ENCODE measurements at places on chromosomes 7 and 10.

DNA sequence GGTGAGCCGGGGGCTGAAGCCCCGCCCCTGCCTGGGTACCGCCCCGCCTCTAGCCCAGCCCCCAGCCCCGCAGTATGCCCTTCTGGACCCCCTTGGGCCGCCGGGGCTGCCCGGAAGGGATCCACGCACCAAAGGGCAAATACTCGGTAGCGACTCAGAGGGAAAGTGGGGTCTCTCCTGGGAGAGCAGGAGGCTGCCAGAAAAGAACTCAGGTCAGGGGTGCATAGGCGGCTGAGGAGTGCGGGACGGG is 796 bp downstream of the FBXL15 start:
- no peak for DNase-seq
- peaks cover 5% of the 10 kb centered on the region for H3K4me1 ChIP-seq
- H3K27me3 ChIP-seq, result peaks cover 25% of the 10 kb centered on the region
- H3K36me3 ChIP-seq, result no peaks in the 10 kb centered on the region

DNA sequence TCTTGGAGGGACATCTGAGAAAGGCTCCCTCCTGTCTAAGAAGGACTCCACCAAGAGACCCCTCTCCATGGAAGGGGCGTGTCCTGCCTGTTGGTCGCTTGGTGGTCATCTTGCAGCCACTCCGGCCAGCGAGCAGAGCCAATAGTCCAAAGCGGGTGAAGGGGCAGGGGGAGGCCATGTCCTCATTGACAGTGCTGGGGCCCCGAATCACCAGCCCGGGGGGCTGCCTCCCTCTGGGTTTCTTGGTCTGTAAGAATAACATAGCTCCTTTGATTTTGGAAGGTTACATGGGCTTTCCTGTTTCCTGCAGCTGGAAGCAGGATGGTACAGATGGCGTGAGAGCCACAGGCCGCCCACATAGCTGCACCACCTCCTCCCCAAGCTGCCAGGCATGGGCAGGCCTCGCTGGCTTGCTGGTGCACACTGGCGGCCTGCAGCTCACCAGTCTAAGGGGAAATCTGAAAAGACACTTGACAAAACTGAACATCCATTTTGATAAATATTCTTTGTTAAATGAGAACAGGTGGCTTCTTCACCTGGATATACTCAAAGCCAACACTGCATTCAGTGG is 105.8 kb downstream of the ARHGAP22 start:
- no peaks in the 10 kb centered on the region for H3K36me3 ChIP-seq
- DNase-seq, result no peak
- no peaks in the 10 kb centered on the region for H3K27me3 ChIP-seq
- H3K27ac ChIP-seq, result no peak overlapping the region
- no peaks in the 10 kb centered on the region for H3K4me1 ChIP-seq
- no peak overlapping the region for H3K4me3 ChIP-seq

DNA sequence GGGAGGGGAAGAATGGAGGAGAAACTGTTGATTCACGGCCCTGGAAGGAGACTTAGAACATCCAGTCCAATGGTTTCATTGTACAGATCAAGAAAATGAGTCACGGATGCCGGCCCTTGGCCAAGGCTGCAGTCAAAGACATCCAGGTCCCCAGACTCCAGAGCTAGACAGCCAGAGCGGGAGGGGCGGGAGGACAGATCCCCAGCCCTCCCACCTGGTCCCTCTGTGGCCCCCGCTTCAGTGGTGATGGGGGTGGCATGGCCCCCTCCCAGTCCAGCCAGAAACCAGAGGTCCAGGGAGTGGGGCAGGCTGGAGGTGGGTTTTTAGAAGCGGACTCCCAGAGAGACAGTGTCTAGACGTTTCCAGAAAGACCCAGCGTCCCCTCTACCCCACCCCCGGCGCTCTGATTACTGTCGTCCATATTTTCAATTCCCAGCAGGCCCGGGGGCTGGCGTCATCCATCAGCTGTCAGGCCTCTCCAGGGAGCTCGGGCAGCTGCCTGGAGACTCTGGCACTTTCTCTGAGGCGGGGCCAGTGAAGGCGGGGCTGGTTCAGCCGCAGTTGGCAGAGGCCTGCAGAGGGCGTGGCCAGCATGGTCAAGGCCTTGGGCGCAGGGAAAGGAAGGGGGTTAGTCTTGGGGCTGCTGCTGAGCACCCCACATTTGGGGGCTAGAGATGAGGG is 8.0 kb upstream of the HSPB1 start:
- peak; percentile 86 for DNase-seq
- peak overlapping the region; percentile 97 for H3K27ac ChIP-seq
- no peaks in the 10 kb centered on the region for H3K36me3 ChIP-seq
- peaks cover 17% of the 10 kb centered on the region for H3K4me1 ChIP-seq

- no peak for DNase-seq
- no peak overlapping the region for H3K27ac ChIP-seq
These were observed 188.7 kb upstream of the KAT6B start for GRCh38 chr10:74637685-74638084.

DNA sequence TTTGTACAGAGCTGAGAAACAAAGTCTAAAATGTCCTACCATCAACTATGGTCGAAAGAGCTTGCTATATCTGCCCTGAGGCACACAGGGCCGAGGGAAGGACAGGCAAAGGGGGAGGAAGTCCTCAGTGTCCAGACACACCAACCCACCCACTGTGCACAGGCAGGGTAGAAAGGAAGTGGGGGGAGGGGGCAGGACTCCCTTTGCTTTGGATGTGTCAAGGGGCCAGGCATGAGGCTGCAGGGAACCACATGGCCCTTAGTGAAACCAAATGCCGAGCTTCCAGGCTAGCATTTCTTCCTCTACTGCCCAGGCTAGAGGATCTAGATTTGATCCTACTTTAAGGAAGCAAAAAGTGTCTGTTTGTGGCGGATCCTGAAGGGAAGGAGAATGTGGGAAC is 28.6 kb downstream of the KCNH2 start:
- DNase-seq, result no peak
- H3K4me1 ChIP-seq, result no peaks in the 10 kb centered on the region
- no peak overlapping the region for H3K27ac ChIP-seq
- peaks cover 29% of the 10 kb centered on the region for H3K27me3 ChIP-seq
- H3K36me3 ChIP-seq, result no peaks in the 10 kb centered on the region

DNA sequence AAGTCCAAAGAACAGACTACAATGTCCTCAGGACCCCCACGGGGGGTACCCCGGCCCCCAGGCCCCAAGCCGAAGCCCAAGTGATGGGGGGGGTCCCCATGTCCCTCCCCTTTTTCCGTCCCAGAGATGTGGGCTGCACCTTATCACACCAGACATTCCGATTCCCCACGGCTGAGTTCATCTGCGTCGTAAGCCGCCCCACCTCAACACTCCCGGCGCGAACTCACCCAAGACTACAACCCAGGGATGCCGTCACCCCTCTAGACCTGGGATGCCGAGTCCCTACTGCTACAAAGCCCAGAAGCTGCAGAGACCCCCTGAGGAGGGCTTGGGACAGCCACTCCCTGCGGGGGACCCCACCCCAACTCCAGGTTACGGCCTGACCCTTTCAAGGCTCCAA is 14.5 kb downstream of the PDGFA start:
- DNase-seq, result no peak
- H3K27me3 ChIP-seq, result no peaks in the 10 kb centered on the region
- no peak overlapping the region for H3K4me3 ChIP-seq
- no peaks in the 10 kb centered on the region for H3K4me1 ChIP-seq
- no peaks in the 10 kb centered on the region for H3K36me3 ChIP-seq

DNA sequence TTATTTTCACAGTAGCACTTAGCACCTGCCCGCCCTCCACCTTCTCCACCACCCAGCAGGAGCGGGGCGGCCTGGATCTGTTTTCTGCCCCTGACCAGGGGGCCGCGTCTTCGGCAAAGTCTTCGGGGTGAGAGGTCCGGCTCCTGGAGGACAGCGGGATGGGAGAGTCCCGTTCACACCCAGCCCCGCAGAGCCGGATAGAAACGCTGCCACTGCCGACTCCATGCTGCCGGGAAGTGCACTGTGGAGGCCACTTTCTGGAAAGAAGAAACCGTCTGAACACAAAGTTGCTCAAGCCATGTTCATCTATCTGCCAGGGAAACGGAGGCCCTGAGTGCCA is 14.5 kb upstream of the ZNF273 start:
- peak overlapping the region; percentile 52 for H3K4me3 ChIP-seq
- H3K36me3 ChIP-seq, result no peaks in the 10 kb centered on the region
- H3K27me3 ChIP-seq, result no peaks in the 10 kb centered on the region
- DNase-seq, result no peak
- no peaks in the 10 kb centered on the region for H3K4me1 ChIP-seq
- H3K27ac ChIP-seq, result no peak overlapping the region

GRCh38 chr7:141265668-141266067 is 191.8 kb downstream of the TMEM178B start:
- no peak overlapping the region for H3K4me3 ChIP-seq
- no peak for DNase-seq
- no peak overlapping the region for H3K27ac ChIP-seq
- H3K27me3 ChIP-seq, result no peaks in the 10 kb centered on the region
- no peaks in the 10 kb centered on the region for H3K36me3 ChIP-seq

GRCh38 chr10:664301-664700 is 25.2 kb downstream of the DIP2C start:
- no peaks in the 10 kb centered on the region for H3K4me1 ChIP-seq
- H3K27ac ChIP-seq, result no peak overlapping the region
- H3K4me3 ChIP-seq, result no peak overlapping the region
- no peaks in the 10 kb centered on the region for H3K27me3 ChIP-seq
- no peak for DNase-seq

DNA sequence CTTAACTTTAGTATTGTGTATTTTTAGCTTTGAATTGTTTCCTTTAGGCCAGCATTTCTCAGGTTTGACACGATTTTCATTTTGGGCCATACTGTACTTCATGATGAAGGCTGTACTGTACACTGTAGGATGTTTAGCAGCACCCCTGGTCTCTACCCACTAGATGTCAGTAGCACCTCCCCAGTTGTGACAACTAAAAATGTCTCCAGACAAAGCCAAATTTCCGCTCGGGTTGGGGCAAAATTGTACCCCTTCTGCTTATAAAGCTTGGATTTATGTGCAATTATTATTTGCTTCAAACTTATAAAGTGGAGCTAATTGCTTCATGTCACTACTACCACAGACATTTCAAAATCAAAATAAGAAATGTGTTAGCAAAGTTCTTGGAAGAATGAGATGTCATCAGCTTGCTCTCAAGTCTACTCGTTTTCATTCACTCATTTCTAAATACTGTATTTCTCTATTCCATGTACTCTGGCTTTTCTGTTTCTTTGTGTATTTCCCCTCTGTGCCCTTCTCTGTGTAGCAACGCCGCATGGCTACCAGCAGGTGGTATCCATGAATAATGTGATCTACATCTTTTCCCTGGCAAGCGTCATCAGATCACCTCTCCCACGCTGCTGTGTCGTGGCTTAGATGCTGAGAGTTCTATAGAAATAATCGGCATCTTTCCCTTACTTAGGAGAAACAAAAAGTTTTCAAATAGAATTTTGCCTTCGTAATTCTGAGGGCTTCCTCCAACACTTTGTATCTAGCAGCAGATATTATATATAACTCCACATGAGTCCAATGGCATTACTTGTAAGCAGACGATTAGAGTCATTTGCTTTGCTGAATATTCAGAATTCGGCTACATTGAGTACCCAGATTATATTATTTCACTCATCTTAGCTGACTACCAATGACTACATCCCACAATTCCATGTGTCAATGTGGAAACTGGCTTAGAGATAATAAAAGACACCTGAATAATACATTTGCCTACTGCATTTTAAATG is 47.8 kb upstream of the CALCR start:
- DNase-seq, result no peak
- H3K27ac ChIP-seq, result no peak overlapping the region
- no peaks in the 10 kb centered on the region for H3K27me3 ChIP-seq
- H3K36me3 ChIP-seq, result no peaks in the 10 kb centered on the region
- H3K4me1 ChIP-seq, result no peaks in the 10 kb centered on the region

GRCh38 chr10:69080226-69080625 is 7.7 kb upstream of the SRGN start:
- no peaks in the 10 kb centered on the region for H3K36me3 ChIP-seq
- H3K27me3 ChIP-seq, result no peaks in the 10 kb centered on the region
- H3K27ac ChIP-seq, result no peak overlapping the region
- no peaks in the 10 kb centered on the region for H3K4me1 ChIP-seq

DNA sequence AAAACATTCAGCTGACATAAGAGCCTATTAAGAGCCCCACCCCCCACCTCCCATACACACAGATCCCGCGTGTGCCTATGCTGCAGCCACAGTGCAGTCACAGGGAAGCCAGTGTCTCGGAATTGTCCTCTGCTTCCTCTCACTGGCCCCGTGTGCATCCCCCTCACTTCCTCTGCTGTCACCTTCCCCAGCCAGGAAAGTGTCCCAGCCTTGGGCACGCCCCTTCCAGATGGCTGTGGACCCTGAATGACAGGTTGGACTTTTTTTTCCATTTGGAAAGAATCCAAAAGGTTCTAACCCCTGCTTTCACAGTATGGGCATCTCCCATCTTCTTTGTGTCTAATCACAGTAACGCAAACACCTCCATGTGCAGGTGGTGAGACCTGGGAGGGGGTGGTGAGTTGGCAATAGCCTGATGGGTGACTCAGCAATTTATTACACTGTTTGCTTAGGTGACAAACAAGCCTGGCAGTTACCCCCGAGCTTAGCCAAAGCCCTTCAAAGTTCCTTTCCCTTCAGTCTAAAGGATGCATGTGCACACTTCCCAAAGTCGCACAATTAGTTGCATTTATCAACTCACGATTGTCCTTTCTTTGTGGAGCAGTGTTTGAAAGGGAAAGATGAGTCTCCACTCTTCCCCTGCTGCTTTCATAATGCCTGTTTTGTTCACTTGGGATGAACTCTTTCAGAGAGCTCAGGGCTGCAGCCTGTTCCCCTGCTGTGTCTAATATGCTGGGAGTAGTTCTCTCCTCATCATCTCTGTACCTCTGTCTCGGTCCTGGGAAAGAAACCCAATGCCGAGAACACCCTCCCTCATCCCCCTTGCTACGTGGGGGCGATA is 67.5 kb upstream of the EFCAB10 start:
- no peak overlapping the region for H3K27ac ChIP-seq
- no peak for DNase-seq
- H3K36me3 ChIP-seq, result no peaks in the 10 kb centered on the region
- H3K4me3 ChIP-seq, result no peak overlapping the region
- H3K4me1 ChIP-seq, result no peaks in the 10 kb centered on the region
- H3K27me3 ChIP-seq, result no peaks in the 10 kb centered on the region

- H3K27me3 ChIP-seq, result no peaks in the 10 kb centered on the region
- no peak overlapping the region for H3K4me3 ChIP-seq
- peak overlapping the region; percentile 92 for H3K27ac ChIP-seq
- DNase-seq, result peak; percentile 80
- no peaks in the 10 kb centered on the region for H3K36me3 ChIP-seq
These were observed 7.8 kb upstream of the ABHD11 start for GRCh38 chr7:73746378-73746777.

DNA sequence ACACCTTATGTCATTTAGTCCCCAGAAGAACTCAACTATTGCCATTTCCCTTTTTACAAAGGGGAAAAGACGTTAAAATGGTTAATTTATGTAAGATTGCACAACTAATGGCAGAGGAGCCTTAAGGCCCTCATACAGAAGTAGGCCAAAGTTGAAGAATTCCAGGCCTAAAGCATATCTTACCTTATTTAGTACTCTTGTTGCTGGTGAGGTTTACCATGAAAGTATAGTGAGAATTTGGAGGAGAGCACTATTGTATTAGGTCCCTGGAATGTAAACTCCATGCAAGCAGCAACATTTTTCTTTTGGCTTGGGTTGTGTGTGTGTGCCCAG is 731 bp upstream of the CRPPA start:
- no peak for DNase-seq
- H3K4me3 ChIP-seq, result peak overlapping the region; percentile 73
- peak overlapping the region; percentile 98 for H3K27ac ChIP-seq
- no peaks in the 10 kb centered on the region for H3K27me3 ChIP-seq
- no peaks in the 10 kb centered on the region for H3K36me3 ChIP-seq
- H3K4me1 ChIP-seq, result no peaks in the 10 kb centered on the region

- no peak for DNase-seq
- H3K27ac ChIP-seq, result no peak overlapping the region
- no peaks in the 10 kb centered on the region for H3K4me1 ChIP-seq
- no peak overlapping the region for H3K4me3 ChIP-seq
- H3K36me3 ChIP-seq, result no peaks in the 10 kb centered on the region
These were observed 12.0 kb downstream of the STARD3NL start for GRCh38 chr7:38190011-38190410.

All from breast epithelium (tissue), 4 donors.